ENCODE measurements at places on chromosomes 2 and 18.

GRCh38 chr2:197280015-197280702, 30.4 kb downstream of the ANKRD44 start:
- no peak for DNase-seq

- no peak for DNase-seq
Measured at GRCh38 chr2:104859766-104860450, 6.0 kb downstream of the POU3F3 start.

DNA sequence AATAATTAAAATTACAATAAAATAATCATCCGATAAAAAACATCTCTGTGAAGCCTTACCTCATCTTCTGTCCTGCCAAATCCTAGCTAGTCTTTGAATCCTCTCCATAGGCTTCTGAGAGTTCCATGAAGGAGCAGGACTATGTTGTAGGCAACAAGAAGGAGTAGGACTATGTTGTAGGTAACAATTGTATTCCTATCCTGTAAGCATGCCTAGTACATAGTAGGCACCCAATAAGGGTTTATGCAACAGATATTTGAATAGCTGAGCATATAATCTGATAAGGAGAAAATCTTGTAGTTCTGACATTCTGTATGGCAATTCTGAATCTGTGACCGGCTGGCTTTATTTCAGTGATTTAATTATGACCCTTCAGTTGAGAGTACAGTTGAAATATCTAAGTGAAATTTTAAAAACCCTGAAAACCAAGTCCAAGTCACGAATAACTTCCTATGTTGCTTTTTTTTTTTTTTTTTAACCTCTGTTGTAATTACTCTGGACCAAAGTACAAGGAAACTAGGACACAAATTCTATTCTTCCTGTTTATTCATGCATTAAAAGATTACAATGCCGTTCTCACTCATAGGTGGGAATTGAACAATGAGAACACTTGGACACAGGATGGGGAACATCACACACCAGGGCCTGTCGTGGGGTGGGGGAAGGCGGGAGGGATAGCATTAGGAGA, 27.8 kb downstream of the VWA3B start:
- DNase-seq = peak; percentile 22

GRCh38 chr2:11534071-11534745, 363 bp downstream of the GREB1 start:
- DNase-seq = no peak

GRCh38 chr2:211923019-211923418, 615.6 kb downstream of the ERBB4 start:
- no peak for DNase-seq

GRCh38 chr2:212842544-212843185, 304.1 kb upstream of the ERBB4 start:
- no peak for DNase-seq

- DNase-seq = no peak
Measured at GRCh38 chr2:110124939-110125691, 9.5 kb upstream of the MALL start.
